ENCODE measurements at places on chromosomes 3 and 15.
A peak's percentile ranks its signal among the peaks of the same experiment; 100 is the strongest.

- DNase-seq = no peak
Observed at GRCh38 chr3:100366424-100366823, 31.9 kb downstream of the NIT2 start.

GRCh38 chr3:57087361-57088092, 27.1 kb downstream of the SPATA12 start:
- no peak for DNase-seq

- peak; percentile 27 for DNase-seq
Observed at GRCh38 chr3:114179575-114179974, 723 bp upstream of the DRD3 start.

DNA sequence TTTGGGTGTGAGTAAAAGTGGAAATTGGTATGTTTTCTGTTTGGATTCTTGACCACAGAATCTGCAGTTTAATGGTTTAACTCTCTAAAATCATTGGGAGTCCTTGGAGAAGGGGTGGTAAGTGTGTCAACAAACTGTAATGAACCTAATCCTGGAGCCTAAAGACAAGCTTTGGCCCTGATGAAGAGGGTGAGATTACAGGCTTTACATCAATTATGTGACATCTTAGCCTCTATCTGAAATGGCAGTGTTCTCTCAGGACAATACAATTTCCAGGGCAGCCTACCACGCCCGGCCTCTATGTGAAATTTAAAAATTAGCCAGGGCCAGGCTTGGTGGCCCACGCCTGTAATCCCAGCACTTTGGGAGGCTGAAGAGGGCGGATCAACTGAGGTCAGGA, 4.3 kb upstream of the PKM start:
- DNase-seq = no peak

GRCh38 chr3:47605652-47606051, 27.0 kb upstream of the CSPG5 start:
- DNase-seq = no peak

DNA sequence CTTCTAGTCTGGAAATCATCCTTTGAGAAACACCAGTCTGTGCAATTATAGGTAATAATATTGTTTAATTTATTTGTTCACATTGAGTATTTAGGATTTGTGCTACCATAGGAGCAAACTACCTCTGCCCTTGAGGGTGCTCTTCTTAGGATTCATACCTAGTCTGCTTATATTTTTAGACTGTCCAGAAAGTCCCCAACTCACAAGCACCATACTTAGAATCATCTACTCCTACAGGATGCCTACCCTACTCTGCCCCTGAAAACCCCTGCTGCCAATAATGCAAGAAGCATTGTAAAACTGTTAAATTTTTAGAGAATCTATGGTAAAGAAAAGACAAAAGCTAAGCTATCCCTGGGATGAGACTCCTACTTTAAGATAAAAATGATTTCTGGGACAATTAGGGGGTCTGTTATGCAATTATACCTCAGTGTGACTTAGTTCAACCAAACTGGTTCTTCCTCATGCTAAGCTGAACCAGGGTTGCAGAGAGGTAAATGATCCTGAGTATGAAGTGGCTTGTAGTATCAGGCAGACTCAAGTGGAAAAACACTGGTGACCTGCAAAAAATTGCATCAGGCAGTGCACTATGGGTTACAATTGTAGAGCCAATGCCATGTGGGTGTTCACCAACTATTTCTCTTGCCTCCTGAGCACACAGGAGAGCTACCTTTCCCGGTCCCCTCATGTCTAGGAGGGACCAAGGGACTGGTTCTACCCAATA, 133.3 kb downstream of the TNIK start:
- no peak for DNase-seq

GRCh38 chr3:123341871-123342630, 106.8 kb downstream of the ADCY5 start:
- no peak for DNase-seq

- no peak for DNase-seq
Observed at GRCh38 chr15:26394801-26395200, 378.1 kb downstream of the GABRB3 start.

DNA sequence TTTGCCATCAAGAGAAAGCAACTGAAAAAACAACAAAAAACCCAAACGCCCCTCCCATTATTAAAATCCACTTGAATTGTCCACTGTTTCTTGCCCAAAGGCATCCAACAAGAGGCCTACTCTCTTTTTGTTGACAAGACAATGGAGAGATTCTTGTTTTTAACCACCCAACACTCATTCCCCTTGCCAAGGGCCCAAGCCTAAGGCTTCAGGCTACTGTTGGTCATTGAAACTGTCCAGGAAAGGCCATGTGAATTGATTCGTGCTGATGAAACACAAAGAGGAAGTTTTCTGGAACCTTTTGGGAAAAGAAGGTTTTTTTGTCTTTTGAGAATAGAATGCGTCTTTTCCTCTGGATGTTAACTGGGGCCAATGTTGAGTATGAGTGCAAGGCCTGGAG, 157.4 kb upstream of the PFN2 start:
- DNase-seq = no peak

DNA sequence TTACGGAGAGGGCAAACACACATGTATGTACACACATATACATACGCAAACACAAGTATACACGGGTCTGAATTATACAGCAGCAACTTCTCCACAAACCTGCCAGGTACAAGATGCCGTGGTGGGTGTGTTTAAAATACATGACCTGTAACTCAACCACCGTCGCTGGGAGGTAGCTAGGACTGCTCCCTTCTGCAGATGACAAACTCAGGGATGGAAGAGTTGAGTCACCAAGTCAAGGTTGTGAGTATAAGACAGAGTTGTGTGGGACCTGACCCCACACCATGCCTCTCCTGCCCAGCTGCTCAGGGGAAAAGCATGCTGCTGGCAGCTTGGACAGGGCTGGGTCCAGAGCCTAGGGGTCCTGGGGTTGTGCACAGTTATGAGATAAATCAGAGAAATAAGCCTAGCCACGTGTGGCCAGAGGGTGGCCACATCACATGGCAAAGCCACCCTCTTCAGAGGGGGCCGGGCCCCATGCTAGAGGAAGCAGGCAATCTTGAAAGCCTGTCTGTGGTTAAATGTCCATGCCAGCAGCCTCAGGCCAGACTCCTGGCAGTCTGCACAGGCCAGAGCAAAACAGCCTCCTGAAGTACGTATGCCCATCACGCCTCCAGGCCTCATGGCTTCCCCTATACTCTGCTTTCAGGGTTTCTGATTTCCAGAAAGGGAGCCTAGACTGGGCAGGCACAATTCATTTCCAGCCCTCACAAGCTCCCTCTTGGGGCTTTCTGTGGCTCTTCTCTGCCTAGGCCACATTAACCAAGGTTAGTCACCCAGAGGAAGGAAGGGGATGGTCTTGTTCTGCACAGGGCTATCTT, 107.7 kb upstream of the RPL32 start:
- peak; percentile 86 for DNase-seq

DNA sequence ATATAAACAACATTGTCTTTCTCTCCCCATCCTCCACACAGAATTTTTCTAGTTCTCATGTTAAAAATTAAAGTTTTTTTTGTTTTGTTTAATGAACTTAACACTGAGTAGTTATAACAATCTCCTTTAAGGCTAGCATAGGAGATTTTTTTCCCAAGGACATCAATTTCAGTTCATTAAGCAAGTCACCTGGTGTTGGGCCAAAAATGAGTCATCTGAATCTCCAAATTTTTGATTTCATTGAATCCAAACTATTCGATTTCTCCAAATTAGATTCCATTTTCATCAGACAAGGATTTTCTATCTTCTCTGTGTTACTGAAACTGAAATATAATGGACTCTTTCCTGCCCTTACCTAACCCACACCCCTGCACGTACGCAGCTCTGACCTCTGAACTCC, 631.4 kb upstream of the MDFIC2 start:
- DNase-seq = no peak

GRCh38 chr15:23671481-23671880, 15.6 kb downstream of the NDN start:
- no peak for DNase-seq

GRCh38 chr3:155753038-155753639, 8.3 kb upstream of the PLCH1 start:
- no peak for DNase-seq

DNA sequence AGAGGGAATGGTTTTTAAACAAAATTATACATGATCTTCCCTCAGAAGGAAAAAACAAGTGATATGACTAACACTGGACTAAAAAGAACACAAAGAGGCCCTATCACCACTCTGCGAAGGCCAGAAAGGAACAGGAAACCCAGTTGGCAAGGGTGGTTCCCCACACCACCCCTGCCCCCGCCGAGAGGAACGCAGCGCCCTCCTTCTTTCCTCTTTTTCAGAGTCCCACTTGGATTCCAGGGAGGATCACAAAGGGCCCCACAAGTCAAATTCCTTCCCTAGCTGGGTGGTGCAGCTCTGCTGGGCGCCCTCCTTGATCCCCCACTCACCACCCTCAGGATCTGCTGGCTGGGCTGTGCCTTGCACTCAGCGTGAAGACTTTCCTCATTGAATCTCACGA, 29.8 kb downstream of the PLA1A start:
- no peak for DNase-seq

DNA sequence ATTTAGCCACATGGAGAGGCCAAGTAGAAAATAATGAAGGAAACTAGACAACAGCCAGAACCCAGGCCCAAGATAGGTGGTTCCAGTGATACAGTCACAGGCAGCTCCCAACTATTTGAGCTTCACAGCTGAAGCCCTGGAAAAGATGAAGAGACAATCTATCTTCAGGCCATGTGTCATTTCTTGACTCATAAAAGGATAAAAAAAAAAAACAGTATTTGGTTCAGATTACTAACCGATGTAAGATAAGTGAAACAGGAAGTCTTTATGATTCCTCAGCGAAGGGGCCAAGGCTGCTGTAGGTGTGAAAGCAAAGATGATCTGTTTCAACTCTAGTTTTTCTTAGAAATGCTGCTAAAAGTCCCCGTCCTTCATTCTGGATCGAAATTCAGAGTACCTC, 394.6 kb downstream of the ZNF385D start:
- peak; percentile 50 for DNase-seq

GRCh38 chr3:14096742-14097141, 27.9 kb downstream of the CHCHD4 start:
- no peak for DNase-seq

DNA sequence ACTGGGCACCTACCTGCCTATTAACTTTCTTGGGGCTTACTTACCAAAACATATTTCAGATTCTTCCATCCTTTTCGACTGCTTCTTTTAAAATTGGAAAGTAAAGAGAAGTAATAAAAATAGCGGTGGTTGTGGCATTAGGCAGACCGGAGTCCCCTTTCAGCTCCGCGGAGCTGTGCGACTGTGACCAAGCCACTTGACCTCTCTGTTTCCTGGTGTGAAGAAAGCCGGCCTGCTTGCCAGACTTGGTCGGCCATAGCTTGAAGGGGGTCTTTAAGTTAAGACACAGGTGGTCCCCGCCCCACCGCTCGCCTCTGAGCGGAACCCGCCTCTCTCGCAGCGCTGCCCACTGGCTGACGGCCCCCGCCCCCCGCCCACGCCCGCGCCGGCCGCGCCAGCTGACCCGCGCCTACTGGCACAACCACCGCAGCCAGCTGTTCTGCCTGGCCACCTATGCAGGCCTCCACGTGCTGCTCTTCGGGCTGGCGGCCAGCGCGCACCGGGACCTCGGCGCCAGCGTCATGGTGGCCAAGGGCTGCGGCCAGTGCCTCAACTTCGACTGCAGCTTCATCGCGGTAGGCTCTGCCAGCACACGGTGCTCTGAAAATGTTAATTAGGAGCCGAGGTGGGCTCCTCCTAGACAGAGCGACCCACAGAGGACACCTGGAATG, 18.3 kb downstream of the NOX5 start:
- DNase-seq = no peak

DNA sequence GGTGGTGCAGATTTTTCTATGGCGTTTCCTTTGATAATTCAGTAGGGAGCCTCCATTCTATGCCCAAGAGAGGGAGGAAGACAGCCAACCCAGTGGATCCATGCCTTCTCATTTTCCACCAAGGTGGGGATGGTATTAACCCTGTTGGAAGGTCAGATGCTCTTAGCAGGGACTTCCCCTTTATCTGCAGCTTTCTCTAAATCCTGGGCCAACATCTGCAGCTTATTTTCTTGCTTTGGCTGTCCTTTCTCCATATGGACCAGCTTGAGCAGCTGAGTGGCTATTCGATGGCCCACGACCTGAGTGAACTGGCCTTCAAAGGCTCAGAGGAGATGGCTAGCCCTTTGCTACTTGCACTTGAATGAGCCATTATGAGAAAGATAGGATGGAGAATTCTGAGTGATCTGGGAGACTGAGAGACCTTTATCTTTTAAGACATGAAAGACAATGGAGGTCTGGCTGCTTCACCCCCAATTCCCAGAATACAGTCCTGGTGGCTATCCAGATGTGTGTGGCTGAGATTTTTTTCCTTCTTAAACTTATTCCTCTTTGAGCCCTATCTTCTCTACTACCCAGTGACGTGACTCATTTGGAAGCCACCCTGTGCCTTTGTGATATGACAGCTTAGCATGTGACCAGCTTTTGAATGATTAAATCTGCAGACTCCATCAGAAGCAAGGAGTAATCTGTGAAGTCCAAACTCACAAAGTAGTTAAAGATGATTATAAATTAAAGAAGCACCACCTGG, 39.6 kb upstream of the TRAK1 start:
- DNase-seq = no peak

DNA sequence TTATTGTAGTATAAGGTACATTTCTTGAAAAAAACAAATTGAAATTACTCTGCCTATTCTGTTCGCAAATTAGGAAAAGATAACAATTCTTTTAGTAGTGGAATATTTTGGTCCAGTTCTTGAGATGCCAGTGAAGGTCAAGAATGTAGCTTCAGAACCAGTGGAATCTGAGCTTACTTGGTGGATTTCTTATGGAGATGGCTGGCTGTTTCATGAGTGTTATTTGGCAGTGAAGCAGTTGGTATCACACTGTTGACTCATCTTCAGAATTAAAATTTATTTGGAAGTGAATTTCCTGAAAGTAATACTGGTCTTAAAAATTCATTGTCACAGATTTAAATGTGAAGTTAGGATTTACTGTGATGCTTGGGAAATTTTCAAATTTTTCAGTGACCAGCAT, 19.1 kb downstream of the RNF13 start:
- DNase-seq = peak; percentile 38

DNA sequence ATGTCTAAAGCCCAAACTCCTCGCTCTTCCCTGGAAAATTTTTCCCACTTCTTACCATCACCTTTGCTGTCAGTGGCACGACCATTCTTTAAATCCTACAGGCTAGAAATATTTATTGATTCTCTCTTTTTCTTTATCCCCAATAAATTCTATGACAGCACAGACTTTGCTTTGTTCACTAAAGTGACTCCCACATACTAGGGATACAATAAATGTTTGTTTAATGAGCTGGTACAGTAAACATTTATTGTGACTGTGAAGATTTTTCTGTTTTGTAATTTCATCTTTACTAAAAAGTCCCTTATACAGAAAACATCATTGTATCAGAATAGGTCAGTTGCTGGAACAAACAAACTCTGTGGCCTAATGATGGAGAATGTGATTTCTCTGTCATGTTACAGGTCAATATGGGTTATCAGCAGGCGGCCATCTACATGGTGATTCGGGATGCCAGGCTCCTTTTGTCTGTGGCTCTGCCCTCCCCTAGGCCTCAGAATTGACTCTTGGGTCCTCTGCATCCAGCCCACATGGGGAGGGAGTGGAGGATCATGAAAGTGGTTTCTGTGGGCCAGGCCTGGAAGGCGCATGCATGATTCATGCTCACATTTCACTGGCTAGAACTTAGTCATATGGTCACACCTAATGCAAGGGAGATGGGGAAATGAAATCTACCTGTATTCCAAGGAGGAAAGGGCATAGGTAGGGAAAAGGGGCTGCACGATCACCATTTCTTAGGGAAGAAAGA, 22.7 kb upstream of the KNG1 start:
- DNase-seq = no peak

Data from AG08395 (cell line).